ENCODE measurements at places on chromosomes 13 and 19.

DNA sequence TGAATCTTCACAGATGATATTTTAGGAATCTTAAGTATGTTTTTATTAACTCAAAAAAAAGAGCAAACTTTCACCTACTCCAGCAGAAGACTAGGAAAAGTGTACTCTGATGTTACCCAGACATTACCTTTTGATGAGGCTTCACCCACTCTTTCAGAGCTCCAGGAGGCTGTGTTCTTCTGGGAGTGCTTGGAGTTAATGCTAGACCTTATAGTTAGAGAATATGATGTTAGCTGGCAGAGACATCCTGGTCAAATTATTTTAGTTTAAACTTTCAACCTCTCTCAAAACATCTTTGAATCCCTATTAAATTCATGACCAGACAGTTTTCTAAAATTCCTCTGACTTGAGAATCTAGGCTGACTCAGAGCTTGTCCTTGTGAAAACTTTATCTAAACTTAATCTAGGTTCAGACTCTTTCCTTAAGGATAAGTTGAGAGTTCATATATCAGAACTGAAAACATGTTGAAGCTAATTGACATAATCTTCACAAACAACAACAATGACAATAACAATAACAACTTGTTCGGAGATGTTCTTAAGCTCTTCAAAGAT, 82.8 kb downstream of the ITGBL1 start:
- H3K4me3 ChIP-seq = no peak overlapping the region
- H3K27me3 ChIP-seq = peaks cover 8% of the 10 kb centered on the region
- no peak for DNase-seq
- H3K36me3 ChIP-seq = no peaks in the 10 kb centered on the region
- no peak overlapping the region for H3K27ac ChIP-seq

GRCh38 chr13:48727241-48728011, 73.7 kb downstream of the CYSLTR2 start:
- H3K4me3 ChIP-seq = no peak overlapping the region
- no peak overlapping the region for H3K27ac ChIP-seq
- no peaks in the 10 kb centered on the region for H3K27me3 ChIP-seq
- no peaks in the 10 kb centered on the region for H3K36me3 ChIP-seq
- no peak for DNase-seq
- peaks cover 14% of the 10 kb centered on the region for H3K4me1 ChIP-seq

- H3K27ac ChIP-seq = no peak overlapping the region
- peaks cover 24% of the 10 kb centered on the region for H3K27me3 ChIP-seq
- H3K36me3 ChIP-seq = no peaks in the 10 kb centered on the region
- no peak overlapping the region for H3K4me3 ChIP-seq
These were observed 242.4 kb downstream of the KCNRG start for GRCh38 chr13:50257646-50258045.

DNA sequence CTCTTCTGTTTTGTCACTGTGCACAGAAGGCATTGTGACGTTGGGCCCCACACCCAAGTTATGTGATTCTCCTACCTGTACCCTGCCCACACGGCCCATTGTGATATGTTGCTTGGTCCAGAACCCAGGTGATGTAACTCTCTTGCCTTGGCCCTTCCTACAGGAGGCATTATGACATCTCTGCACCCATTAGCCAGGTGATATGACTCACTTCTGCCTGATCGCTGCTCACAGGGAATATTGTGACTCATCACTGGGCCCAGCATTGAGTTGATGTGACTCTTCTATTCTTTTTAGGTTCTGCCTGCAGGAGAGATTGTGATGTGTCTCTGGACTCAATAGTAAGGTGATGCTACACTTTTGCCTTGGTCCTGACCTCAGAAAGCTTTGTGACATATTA, 65.4 kb upstream of the ZNF91 start:
- H3K27ac ChIP-seq = no peak overlapping the region
- H3K4me1 ChIP-seq = no peaks in the 10 kb centered on the region
- no peak for DNase-seq
- H3K27me3 ChIP-seq = no peaks in the 10 kb centered on the region

- H3K27ac ChIP-seq = no peak overlapping the region
- H3K4me3 ChIP-seq = no peak overlapping the region
- no peaks in the 10 kb centered on the region for H3K27me3 ChIP-seq
- no peaks in the 10 kb centered on the region for H3K4me1 ChIP-seq
These were observed 930.3 kb upstream of the PCDH9 start for GRCh38 chr13:68160466-68160865.

DNA sequence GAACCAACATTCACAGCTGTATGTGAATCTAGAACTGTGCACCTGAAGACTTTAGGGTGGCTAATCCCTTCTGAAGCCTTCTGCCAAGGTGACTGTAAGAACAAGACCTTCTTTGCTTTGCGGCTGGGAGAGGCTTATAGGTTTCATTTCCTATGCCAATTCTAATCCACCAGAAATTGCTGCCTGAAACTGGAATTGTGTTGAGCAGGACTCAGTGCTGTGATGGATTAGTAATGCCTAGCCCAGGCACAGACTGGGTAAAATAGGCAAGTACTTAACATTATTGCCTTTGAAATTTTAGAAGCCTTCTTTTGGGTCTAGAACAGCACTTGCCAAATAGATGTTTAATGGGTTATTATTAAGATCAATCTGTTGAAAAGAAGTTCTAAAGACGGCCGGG, 11.5 kb downstream of the SLC25A23 start:
- H3K4me1 ChIP-seq = no peaks in the 10 kb centered on the region
- no peak overlapping the region for H3K27ac ChIP-seq
- peaks cover 17% of the 10 kb centered on the region for H3K36me3 ChIP-seq
- no peak overlapping the region for H3K4me3 ChIP-seq
- DNase-seq = no peak
